Ecto neural progenitor cell (in vitro differentiated cells): ENCODE measurements at places on chromosomes 11 and 22.

- DNase-seq, result no peak
Measured at GRCh38 chr11:99911116-99911515, 776.0 kb upstream of the ARHGAP42 start.

- peak; percentile 59 for DNase-seq
Measured at GRCh38 chr11:71247551-71248250, 4.7 kb downstream of the SHANK2 start.

DNA sequence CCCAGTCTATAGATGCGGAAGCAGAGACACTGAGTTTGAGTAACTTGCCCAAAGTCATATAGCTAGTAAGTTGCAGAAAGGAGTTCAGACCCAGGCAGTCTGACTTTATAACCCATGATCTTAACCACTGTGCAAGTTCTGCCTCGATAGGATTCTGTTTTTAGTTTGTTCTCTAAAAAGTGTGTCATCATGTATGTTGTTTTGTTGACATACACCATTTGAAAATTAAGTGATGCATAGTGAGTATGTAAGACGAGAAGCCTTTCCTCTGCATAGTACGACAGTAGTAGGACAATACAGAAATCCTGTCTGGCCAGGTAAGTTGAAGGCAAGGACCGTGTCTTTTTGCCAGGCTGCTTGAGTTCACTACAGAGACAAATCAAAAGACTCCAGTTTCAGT lies 3.3 kb downstream of the ZC3H12C start:
- no peak for DNase-seq

- no peak for DNase-seq
Measured at GRCh38 chr22:44901301-44901700, 108.5 kb downstream of the PHF21B start.

- no peak for DNase-seq
Measured at GRCh38 chr22:31607696-31608095, 54.3 kb downstream of the PISD start.

- no peak for DNase-seq
Measured at GRCh38 chr11:63892228-63892627, 24.7 kb downstream of the RCOR2 start.

DNA sequence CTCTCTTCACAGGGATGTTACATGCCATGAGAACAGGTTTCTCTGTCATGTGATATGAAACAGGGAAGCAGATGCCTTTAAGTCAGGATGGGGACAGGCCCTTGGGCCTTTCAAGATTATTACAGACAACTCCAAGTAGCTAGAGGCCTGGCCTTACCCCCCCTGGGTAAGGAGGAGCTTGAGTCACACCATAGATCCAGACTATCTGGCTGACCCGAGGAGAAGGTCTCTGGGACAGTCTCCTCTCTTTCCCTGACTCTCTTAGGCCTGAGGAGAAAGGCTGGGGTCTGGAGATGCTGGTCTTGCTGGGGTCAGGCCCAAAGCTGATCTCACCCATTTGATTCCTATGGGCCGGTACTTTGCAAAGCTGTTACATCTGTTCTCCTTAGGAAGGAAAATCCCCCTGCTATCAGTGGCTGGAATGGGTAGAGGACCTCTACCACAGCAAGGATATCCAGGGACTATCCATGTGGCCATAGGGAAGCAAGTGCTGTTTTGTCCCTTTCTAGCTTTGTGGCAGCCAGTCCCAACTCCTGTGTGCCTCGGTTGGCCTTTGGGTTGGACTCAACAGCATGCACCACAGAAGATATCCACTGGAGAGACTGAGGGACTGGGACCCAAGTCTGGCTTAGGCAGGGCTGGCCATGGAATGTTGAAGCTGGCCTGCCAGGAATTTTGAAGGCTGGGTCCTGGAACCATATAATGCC lies 25.2 kb downstream of the RELT start:
- DNase-seq, result no peak

GRCh38 chr11:12375720-12376119 lies 1.7 kb upstream of the PARVA start:
- no peak for DNase-seq

- no peak for DNase-seq
Measured at GRCh38 chr22:17047656-17048055, 37.1 kb upstream of the IL17RA start.

DNA sequence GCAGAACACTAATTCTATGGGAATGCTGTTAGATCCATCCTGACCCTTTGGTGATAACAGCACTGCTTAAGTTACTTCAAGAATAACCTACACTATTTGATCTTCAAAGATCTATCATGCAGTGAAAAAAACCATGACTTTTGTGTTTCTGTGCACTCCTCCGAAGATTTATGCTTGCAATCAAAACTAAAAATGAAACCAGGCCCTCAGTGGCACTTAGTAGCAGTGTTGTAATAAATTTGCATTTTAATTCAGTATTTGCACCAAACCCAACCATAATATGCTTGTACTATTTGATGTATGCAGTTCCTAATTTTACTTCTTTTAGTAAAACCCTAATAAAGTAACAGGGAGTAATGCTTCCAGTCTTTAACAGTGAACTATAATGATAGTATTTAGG lies 130.7 kb downstream of the SOX6 start:
- no peak for DNase-seq

DNA sequence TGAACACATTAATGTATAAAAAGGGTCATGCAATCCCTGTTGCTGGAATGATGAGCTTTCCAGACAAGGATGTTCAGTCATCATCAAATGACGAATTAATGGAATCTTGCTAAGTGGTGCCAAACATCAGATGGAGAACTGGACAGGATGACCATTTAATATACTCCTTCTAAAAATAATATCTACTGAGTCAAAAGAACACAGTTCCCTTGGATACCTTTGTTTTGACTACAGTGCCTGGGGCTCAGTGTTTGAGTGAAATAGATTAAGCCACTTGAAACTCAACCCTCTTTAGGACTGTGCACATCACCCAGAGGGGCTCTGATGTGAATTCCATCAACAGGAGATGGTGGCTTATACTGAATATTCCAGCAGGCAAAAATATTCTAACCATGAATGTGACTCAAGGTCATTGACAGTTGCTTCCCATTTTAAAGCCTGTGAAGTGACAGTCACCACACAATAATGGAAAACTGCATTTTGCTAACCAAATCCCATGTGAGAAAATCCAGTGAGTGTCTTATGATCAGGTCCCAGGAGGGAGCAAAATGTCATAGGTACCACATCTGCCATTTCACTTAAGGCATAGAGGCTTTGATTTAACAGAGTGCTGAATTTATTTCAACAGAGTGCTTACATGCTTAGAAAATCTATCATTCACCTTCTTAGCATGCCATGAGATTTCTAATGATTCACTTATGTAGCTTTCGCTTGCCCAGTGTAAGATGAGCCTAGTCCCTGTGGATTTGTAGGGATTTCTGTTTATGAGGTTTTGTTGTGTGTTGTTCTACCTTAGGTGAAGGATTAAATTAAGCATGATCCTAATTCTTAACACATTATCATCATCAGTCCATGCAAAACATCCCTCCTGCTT lies 41.3 kb upstream of the SLN start:
- no peak for DNase-seq

- DNase-seq, result no peak
Measured at GRCh38 chr11:80041136-80042000, 600.5 kb upstream of the TENM4 start.

GRCh38 chr11:79538775-79539174 lies 97.9 kb upstream of the TENM4 start:
- no peak for DNase-seq

DNA sequence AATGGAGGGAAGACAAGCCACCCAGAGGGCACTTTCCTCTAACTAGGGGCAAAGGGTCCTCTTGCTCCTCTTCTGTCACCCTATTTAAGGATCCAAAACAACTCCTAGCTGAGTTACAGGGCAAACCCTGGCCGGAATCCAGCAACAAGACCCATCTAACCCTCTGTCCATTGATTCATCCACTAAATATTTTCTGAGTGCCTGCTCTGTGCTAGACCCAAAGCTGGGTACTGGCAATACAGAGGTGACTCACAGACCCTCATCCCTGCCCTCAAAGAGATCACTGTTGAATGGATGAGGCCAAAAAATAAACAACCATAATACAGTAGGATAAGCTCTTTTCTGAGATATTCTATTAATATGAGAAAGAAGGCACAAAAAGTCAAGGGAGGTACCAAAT lies 4.3 kb upstream of the GALNT18 start:
- no peak for DNase-seq

GRCh38 chr11:7457211-7457610 lies 28.1 kb upstream of the OLFML1 start:
- DNase-seq, result no peak

- no peak for DNase-seq
Measured at GRCh38 chr11:95827696-95828095, 37.4 kb downstream of the CEP57 start.

DNA sequence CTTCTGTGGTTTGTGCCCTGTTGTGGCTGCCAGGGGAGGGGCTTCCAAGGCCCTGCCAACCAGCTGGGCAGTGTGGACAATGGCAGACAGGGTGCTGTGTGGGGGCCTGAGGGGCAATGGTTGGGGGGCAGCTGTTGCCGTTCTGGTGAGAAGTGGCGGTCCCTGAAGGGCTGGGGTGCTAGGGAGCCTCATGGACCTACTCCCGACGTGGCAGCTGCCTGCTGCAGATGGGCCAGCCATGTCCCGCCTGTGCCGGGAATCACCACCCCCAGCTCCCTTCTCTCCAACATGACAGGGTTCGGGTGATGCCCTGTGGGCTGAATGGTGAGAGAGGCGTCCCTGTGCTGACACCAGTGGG lies 74.2 kb downstream of the KCNQ1 start:
- peak; percentile 34 for DNase-seq

- DNase-seq, result no peak
Measured at GRCh38 chr11:3041699-3042441, 15.4 kb downstream of the CARS1 start.

GRCh38 chr22:32389685-32390084 lies 22.4 kb downstream of the RTCB start:
- no peak for DNase-seq

DNA sequence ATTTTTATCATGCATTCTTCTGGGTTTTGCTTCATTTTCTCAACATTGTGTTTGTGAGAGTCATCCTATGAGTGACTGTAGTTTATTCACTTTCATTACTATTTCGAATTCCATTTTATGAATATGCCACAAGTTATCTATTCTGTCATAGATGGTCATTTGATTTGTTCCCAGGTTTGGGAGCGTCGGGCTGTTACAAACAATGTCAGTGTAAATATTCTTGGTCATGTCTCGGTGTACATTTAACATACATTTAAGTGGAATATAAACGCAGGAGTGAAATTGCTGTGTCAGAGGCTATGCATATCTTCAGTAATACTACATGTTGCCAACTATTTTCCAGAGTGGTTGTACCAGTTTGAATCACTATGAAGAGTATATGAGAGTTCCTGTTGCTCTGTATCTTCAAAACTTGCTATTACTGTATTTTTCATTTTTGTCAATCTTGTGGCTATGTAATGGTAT lies 2.4 kb downstream of the TRIM44 start:
- no peak for DNase-seq

GRCh38 chr22:39712081-39712480 lies 141.5 kb downstream of the CACNA1I start:
- DNase-seq, result no peak

GRCh38 chr11:106594751-106595351 lies 423.4 kb downstream of the GUCY1A2 start:
- DNase-seq, result no peak

- DNase-seq, result no peak
Measured at GRCh38 chr22:37293172-37293571, 10.9 kb downstream of the CYTH4 start.

DNA sequence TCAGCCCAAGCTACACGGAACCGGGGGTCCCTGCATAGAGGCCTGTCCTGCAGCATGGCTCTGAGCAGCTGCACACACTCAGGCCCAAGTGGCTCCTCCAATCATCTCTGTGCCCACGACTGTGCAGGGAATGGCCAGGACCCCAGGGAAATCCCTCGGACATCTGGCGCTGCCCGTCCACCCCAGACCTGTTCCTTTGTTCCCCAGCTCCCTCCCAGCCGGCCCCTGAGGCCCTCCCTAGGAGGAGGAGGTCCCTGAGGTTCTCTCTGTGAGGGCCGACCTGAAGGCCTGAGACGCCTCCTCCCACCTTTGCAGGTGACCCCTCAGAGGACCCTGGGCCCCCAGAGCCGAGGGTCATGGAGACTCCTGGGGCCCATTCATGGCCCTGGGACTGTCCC lies 1.1 kb downstream of the MLC1 start:
- no peak for DNase-seq

DNA sequence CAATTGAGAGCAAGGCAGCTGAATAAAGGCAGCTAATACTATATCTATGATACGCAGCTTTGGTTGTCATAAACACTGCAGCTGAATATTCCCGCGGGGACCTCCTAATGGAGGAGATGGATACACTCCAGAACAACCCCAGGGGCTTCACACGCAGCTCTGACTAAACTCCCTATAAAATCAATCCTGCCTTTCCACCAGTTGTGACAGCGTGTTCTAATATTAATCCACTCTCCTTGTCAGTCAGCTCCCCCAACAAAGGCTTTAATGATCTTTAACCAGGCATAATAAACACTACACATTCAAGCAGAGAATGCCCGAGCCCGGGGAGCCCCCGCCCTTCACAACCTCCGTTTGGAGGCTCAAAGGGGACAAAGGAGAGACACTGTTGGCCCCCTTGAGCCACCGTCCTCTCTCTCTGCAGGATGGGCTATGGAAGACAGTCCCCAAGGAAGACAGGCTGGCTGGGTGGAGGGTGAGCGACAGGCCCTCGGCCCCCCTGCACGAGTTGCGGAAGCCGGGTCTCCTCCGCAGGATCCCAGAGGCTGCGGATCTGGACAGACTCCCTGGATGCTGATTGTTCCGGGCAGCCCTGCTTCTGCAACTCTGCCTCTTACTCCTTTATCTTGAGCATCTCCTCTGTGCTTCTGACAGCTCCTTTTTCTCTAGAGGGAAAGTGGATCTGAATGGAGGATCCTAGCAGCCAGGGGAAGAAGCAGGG lies 565.2 kb downstream of the BUD13 start:
- DNase-seq, result no peak

DNA sequence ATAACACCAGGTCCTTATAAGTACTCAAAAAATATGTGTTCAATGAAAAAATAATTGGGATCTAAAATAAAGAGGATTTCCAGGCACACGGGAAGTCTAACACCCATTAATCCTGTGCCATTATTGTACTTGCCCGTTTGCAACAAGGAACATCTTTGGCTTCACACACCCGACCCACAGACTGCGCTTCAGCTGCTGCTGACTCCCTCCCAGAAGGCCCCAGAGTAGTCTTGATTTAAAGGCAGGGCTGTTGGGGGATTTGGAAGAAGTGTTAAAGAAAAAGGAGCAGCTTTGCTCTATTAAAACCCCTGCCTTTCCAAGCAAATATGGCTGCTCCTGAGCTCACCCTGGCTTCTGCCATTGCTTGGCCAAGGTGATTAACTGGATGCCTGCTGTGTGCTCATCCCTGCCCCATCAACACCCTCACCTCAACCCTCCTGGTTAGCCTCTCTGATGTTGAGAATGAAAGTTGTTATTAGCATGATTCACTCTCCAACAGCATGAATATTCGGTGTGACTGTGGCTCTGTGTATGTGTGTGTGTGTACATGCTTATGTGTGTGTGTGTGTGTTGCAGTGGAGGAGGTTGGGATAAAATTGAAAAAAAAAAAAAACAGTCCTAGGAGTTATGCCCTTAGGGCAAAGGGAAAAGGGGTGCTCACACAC lies 76.1 kb downstream of the KIRREL3 start:
- DNase-seq, result no peak

GRCh38 chr22:39434243-39434653 lies 22.6 kb upstream of the MGAT3 start:
- DNase-seq, result no peak

- DNase-seq, result no peak
Measured at GRCh38 chr11:118748056-118748455, 42.9 kb downstream of the DDX6 start.
